Right cardiac atrium (tissue), 5 donors: ENCODE measurements at places on chromosomes 2 and 18. TPM values are rescaled to one million over a fixed set of nuclear protein-coding genes. Genes with fewer than 3 reads are reported as not detected.

Gene KCNJ3
- total RNA-seq: 63.3 TPM

Gene SAG
- not detected for total RNA-seq

Gene CXCR2
- total RNA-seq: 0.46 TPM

Gene ORC2
- 24.4 TPM for total RNA-seq

GRCh38 chr2:160309585-160309984, 109.5 kb upstream of the ITGB6 start:
- DNase-seq: no peak

GRCh38 chr2:74843433-74843832, 9.5 kb downstream of the HK2 start:
- DNase-seq: no peak

DNA sequence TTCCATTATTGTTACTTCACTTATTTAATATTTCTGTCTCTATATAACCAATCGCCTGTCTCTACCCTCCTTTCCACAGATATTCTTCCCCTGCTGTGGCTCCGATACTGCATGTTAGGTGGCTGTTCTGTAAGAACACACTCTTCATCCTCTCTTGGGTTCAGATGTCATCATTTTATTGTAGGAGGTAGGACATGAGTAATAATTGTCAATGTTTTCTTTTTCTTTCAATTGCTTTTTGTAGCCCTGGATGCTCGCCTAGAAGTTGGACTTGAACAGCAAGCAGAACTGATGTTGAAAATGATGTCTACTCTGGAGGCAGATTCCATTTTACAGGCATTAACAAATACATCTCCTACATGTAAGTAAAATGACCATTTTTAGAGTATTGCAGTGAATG, 128.6 kb downstream of the BIRC6 start:
- no peak for DNase-seq

GRCh38 chr2:32572737-32573136, 55.1 kb upstream of the TTC27 start:
- no peak for DNase-seq

GRCh38 chr2:40282428-40282827, 169.5 kb downstream of the SLC8A1 start:
- DNase-seq: no peak

- DNase-seq: no peak
These were observed 29.5 kb downstream of the VAPA start for GRCh38 chr18:9943311-9943710.
